ENCODE measurements at places on chromosomes 16 and 17.
A peak's percentile ranks its signal among the peaks of the same experiment; 100 is the strongest.

DNA sequence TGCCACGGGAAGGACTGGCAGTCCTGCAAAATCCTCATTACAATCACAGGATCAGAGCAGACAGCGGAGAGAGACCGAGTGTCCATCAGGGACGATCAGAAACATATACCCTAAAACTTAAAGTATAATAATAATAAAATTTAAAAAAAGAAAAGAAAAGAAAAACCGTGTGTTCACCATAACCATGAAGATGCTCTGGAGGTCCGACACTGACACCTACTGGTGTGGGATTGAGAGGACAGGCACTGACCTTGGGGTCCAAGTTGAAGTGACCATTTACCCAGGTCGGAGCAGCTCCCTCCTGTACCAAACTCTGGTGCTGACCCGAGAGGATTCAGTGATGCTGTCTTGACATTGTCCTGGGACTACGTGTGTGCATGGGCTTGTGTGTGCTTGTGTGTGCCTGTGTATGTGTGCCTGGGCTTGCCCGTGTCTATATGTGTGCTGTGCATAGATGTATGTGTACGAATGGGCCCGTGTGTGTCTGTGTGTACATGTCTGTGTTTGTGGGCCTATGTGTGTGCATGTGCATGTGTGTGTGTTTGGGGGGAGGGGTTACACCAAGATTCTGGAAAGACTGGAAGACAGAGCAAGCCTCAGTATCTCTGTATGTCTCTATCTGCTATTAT lies 10.0 kb upstream of the CD300LD start:
- DNase-seq = peak; percentile 10

DNA sequence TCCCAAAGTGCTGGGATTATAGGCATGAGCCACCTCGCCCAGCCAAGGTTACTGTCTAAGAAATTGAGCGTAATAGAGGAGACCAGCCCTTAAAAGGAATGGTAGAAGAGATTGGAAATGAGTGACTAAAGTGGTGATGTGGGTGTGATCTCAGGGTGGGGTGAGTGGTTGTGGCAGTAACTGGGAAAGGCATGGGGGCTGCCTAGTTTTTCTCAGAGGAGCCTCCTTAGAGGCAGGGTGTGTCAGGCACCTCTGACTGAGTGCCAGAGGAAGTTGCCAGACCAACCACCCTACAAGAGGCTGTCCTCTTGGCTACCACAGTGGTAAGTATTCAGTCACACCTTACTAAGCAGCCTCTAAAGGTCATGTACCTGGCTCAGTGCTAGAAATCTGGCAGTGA lies 8.9 kb downstream of the DUS2 start:
- peak; percentile 31 for DNase-seq

- peak; percentile 96 for DNase-seq
These were observed 4.2 kb downstream of the ITGB3 start for GRCh38 chr17:47257651-47258339.

- peak; percentile 91 for DNase-seq
These were observed at the start of gene FHOD1 for GRCh38 chr16:67247192-67248072. Gene FHOD1, minus strand, starts transcription at chr16:67247481. Its CDS starts 71 bp downstream, at chr16:67247410.

DNA sequence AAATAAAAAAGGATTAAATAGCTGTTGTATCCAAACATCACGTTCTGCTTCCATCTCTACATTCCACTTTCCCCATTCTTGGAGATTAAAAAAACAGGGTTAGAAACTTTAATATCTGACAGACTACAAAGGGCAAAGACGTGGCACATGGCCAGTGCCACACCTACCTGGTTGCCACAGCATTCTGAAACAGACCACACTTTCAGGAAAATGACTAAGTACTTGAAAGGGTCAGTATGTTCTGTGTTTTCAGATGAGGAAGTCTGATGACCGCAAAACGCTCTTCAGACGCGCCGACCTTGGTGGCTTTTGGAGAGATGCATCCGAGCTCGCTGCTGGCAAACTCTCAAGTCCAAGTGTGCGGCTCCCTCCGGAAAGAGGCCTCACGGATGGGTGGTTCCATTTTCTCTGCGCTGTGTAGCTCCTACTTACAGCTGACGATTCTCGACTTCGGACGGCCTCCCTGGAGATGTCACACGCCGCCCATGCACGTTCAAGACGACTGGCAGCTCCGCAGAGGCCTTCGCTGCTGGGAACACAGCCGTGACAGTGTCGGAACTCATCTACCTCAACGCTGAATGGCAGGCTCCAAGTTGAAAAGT lies 15.5 kb downstream of the MAP1LC3B start:
- peak; percentile 99 for DNase-seq

- DNase-seq = no peak
These were observed 13.5 kb upstream of the DHRS13 start for GRCh38 chr17:28916302-28916934.

- DNase-seq = no peak
These were observed 154.6 kb upstream of the CIBAR2 start for GRCh38 chr16:85266857-85267256.

DNA sequence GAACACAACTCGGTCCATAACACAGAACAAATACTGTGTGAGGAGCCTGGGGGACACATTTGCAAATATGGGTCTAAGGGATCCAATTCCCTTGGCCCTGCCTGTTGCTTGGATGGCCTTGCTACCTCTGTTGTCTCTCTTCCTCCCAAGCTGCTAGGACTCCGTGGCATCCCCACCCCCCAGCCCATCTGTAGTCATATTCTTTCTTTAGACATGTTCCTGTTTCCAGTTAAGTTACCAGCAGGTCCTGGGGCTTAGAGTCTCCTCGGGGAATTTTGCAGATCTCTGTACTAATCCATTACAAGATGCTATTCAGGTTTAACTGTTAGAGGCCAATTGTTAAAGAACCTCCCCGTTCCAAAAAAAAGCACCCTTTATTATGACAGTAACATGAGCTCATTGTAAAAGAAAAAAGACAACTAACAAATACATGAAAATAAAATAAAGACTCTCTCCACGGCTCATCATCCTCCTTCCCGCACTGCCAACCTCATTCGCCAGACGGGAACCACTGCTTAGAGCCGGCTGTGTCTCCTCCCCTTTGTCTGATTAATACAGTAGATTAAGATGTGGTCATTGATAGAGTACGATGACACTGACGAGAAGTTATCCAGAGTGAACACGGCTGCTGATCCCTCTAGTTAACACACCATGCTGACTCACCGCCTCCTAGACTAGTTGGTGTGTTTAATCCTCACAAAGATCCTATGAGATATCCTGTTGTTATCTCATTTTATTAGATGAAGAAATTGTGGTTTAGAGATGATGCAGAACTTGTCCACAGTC lies 22.2 kb downstream of the HS3ST4 start:
- peak; percentile 23 for DNase-seq

DNA sequence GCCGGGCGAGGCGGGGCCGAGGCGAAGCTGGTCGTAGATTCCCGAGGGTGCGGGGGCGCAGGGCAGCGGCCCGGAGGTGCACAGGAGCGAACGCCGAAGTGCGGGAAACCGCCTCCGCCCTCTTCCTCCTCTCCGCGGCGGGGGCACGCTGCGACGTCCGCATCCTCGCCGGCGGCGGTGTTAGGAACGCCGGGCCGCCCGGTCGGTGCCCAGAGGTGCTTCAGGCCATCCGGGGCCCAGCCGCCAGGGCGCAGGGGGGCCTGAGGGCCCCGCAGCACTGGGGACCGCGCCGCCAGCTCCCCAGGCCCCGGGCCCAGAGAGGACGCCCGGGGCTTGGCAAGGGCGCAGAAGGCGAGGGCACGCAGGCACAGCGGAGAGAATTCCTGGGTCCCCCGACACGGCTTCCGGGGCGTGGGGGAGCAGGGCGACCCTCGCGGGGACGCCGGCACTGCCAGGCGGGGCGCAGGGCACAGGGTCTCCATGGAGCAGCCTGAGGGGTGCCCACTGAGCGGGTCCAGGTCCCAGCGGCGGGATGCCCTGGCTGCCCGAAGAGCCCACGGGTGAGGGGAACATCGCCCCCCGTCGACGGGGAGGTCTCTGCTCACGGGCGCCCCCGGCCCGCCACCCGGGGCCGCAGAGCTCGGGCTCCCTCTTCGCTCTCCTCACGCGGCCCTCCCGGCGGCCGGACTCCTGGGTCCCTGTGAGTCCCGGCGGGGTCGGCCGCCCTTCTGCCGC lies 576 bp downstream of the EPOP start:
- no peak for DNase-seq

DNA sequence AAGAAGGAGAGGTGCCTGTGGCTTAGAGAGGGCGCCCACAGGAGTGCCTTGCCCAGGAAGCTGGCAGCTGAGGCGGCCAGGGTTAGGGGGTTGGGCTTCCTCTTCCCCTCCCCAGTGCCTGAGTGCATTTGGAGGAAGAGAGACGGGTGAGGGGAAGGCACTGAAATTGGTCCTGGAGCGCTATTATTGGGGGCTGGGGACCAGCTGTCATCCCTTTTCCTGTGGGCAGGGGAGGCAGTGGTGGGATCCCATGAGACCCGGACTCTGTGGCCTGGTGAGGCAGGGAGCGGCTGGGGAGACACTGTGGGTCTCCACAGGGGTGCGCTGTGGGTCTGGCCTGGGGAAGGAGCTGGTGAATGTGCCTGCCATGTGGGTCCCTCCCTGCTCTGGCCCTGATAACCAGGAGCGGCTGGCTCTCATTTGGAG lies 259.7 kb downstream of the SEC14L1 start:
- DNase-seq = no peak

- DNase-seq = no peak
These were observed 9.0 kb upstream of the CSNK1D start for GRCh38 chr17:82282239-82283207.

DNA sequence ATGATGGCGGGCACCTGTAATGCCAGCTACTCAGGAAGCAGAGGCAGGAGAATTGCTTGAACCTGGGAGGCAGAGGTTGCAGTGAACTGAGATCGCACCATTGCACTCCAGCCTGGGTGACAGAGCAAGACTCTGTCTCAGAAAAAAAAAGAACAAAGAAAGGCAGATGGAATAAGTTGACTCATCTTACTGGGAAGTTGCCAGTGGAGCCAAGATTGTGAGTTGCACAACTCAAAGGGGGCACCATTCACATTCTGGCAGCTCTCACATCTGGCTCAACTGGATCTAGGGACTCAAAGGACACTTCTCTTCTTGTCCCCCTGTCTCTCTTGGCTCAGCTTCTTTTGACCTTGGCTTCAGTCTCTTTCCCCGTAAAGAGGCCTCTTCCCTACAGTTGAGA lies 53.7 kb upstream of the ETV4 start:
- DNase-seq = peak; percentile 82

DNA sequence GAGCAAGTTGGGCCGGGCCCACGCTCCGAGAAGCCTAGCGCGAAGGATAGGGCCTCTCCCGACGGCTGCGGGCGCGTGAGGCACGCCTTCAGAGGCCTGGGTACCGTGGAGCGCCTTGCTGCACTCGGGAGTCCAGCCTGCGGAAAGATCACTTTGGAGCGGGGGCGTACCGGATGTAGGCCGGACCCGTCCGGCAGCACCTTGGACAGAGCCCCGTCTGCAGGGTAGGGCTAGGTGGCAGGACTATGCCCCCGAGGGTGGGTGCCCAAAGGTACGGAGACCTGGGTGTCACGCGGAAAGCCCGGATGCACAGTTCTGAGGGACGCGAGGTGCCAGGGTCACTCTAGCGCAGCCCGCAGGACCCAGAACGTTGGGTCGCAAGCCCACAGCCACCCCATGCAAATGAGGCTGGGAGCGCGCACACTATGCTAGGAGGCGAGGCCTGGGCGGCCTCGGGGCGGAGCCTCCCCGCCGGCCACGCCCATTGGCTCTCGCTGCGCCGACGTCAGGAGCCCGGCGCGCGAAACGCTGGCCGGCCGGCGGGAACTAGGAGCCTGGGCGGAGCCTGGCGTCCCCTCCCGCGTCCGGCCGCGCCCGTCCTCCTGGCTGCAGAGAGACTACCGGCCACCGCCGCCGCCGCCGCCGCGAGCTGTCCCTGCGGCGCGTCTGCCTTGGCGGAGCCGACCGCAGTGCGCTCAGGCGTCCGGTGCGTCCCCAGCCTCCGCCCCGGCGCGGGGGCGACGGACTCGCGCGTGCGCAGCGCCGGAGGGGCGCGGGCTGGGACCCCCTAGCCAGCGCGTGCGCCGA lies at the start of gene PAQR4:
Gene PAQR4 (plus strand): TSS at position 611 of the 807 bp plus-strand sequence. CDS start 327 bp downstream, outside the sequence.
- peak; percentile 87 for DNase-seq

DNA sequence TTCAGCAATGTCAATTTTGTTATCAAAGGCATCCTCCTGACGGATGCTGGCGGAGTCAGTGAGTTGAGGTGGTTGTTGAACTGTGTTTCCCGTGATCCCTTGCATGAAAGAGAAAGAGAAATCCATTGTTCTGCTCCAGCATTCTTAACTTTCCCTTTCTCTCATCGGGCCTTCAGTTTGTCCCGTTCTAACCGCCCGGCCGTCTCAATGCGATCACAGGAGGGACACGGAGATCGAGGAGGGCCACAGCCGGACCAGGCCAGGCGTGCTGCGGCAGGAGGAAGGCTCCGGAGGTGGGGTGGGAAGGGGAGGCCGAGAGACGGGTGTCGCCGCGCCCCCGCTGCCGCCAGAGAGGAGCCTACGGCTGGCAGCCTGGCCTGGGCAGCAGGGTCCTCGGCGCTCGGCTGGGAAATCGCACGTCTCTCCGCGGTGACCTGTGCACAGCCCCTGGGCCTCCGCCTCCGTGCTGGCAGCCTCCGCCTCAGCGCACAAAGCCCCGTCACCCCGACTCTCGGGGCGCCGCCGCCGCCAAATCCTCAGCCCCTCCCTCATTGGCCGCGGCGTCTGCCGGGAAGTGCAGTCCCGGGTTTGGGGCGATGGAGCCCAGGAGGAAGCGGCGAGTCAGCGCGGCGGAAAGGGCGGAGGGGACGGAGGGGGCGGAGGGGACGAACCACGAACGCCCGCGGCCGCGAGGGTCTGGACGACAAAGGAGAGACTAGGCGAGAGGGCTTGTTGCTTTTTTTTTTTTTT lies 38.1 kb downstream of the SOST start:
- no peak for DNase-seq

DNA sequence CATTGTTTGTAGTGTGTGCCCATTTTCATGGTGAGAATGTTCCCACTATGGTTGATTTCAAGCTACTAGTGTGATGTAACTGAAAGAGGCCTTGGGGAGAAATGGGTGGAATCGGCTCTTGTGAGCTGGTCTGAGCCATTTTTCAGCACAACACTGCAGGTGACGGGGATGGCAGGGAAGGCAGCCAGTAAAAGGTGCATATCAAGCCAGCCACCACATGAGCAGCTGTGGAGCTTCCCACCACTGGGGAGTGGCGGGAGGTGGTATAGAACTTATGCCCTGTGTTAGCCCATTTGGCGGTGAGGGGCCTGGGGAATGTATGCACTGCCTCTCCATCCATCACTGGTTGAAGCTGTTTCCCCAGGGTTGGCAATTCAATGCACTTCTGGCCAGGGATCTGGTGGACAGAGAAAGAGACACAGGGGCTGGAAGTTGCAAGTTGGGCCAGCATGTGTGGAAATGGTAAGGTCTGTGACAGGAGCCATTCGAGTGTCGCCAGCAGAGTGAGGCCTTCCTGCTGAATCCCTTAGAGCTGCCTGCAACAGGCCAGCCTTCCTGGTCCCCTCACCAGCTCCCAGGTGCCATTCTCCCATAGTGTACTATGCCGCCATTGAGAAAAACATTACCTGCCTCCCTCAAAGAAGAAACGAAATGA lies 31.7 kb upstream of the BRD7 start:
- no peak for DNase-seq

- no peak for DNase-seq
These were observed 165.6 kb downstream of the IRX3 start for GRCh38 chr16:54120846-54121480.

DNA sequence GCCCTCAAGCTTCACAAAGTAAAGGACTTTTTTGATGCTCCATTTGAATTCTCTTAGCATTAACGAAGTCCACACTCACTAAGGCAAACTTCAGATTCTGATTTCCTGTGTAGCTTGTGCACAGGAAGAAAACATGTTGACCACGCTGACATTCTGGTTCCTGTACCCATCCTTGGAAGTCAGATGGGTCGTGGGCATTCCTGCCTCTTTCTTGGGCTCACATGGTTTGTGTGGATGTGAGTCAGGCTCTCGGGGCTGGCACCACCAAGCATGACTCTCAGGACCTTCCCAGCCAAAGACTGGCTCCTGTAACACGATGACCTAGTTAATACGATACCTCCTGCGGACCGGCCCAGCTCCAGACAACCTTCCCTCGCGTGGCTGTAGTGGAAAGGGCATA lies 32.8 kb downstream of the ARSG start:
- peak; percentile 17 for DNase-seq

Measured in HT1080 (cell line).